ENCODE measurements at places on chromosomes 5 and 9.

GRCh38 chr9:125387861-125388524 is 126.4 kb downstream of the GAPVD1 start:
- no peak for DNase-seq

- no peak for DNase-seq
Measured at GRCh38 chr5:31701642-31702299, 62.8 kb downstream of the PDZD2 start.

- no peak for DNase-seq
Measured at GRCh38 chr5:142894749-142895148, 124.6 kb downstream of the ARHGAP26 start.

GRCh38 chr9:135581636-135582426 is 20.3 kb downstream of the PAEP start:
- DNase-seq = no peak

GRCh38 chr5:569358-569867 is 42.7 kb upstream of the CEP72 start:
- no peak for DNase-seq

DNA sequence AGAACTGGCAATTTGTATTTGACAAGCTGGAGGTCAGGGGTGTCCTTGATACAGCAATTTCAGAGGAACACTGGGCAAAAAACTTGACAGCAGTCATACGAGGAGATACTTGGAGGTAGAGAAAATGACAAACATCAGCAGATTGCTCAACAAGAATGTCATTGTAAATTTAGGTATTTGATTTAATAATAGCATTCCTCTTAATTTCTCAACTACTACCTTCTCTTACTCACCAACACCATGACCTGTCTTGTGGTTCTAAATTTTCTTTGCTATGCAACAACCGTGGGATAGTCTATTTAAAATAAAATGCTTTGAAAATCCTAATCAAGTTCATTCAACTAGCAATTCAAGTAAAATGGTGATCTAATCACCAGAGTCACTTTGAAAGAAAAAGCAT is 128.4 kb downstream of the DNAH5 start:
- DNase-seq = no peak

GRCh38 chr5:131671409-131671808 is 36.4 kb upstream of the RAPGEF6 start:
- no peak for DNase-seq

- no peak for DNase-seq
Measured at GRCh38 chr5:63554191-63554590, 408.1 kb downstream of the HTR1A start.

DNA sequence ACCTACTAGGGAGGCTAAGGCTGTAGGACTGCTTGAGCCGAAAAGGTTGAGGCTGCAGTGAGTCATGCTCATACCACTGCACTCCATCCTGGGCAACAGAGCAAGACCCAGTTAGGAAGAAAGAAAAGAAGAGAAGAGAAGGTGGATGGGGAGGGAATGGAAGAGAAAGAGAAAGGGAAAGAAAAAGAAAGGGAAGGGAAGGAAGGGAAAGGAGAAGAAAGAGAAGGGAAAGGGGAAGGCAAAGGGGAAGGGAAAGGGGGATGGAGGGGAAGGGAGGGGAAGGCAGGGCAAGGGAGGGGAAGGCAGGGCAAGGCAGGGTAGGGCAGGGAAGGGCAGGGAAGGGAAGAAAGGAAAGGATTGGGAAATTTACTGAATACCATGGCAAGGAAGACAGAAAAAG is 157.0 kb downstream of the ACTL7B start:
- no peak for DNase-seq

GRCh38 chr5:76252437-76252836 is 150.6 kb upstream of the IQGAP2 start:
- DNase-seq = no peak

DNA sequence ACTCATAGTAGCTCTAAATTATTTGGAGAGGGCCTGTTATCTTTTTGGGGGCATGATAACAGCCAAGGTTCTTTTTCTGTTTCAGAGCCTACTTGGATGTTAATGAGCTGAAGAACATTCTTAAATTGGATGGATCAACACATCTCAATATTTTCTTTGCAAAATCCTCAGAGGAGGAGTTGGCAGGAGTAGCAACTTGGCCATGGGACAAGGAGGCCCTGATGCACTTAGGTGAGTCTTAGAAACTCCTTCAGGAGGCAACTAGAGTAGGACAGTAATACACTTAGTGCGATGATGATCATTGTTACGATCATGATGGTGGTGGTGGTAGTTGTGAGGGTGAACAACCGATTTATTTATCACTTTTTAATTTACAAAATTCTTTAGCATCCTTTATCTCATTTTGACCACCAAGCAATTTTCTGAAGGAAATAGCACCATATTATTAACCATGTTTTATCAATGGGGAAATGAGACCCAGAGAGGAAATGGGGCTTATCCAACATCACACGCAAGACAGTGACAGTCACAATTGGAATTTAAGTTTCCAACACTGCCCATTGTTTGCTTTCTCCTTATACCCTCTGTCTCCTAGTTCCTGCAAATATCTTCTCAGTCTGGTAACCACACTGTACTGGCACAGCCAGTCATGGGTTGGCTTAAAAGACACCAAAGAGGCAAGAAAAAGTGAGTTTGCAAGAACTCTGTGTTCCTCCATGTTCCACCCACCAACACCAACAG is 54.0 kb downstream of the PAPPA start:
- no peak for DNase-seq

DNA sequence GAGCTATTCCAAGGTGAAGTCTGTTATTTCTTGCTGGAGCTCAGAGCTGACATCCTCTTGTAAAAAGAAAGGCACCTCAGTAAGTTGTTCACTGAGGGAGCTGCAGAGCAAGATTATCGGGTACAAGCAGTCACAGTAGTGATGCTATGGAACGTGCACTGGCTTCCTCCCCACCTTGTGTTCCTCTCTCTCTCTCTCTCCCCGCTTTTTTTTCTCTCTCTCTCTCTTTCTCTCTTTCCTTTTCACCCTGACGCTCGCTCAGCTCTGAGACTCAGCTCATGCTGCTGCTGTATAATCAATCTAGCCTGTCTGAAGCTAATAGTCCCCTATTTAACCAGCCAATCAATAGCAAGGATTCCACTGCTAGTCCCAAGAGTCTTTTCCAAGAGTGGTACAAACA is 587.6 kb upstream of the CDH18 start:
- no peak for DNase-seq

DNA sequence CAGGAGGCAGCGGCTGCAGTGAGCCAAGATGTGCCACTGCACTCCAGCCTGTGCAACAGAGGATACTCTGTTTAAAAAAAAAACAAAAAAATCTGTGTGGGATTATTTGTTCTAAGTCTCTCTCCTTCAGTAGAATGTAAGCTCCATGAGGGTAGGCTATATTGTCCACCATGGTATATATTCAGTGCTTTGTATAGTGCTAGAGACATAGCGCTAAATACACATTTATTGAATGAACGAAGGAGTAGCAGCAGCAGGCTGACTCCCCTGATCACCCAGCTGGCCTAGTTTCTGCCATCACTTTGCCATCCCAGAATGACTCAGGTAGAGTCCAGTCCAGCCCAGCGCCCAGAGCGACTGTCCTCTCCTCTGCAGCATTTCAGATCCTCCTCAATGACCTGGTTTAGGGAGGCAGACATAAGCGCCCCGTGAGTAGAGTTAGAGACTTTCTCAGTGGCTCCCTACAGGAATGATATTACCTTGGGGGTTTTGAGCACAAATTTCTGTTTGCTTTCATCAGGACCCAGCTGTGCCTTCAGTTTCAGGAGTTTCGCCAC is 716 bp downstream of the HARS1 start:
- no peak for DNase-seq

GRCh38 chr9:127644146-127644827 is 32.2 kb downstream of the STXBP1 start:
- no peak for DNase-seq

DNA sequence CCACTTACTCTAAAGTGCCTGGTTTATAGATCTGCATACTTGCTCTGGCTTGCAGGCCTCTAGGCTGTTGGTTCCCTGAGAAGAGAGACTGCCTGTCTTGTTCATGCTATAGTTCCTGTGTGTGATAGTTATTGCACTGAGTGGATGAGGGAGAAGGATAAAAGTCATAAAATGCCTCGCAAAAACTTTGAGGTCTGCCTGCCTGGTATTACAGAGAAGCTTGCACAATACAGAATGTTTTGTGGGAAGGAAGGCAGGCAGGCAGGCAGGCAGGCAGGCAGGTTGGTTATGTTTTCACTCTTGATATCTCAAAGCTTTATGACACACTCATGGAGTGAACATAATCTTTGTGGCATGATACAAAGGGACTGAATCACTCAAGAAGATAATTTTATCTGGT is 287.1 kb downstream of the SLIT3 start:
- no peak for DNase-seq

DNA sequence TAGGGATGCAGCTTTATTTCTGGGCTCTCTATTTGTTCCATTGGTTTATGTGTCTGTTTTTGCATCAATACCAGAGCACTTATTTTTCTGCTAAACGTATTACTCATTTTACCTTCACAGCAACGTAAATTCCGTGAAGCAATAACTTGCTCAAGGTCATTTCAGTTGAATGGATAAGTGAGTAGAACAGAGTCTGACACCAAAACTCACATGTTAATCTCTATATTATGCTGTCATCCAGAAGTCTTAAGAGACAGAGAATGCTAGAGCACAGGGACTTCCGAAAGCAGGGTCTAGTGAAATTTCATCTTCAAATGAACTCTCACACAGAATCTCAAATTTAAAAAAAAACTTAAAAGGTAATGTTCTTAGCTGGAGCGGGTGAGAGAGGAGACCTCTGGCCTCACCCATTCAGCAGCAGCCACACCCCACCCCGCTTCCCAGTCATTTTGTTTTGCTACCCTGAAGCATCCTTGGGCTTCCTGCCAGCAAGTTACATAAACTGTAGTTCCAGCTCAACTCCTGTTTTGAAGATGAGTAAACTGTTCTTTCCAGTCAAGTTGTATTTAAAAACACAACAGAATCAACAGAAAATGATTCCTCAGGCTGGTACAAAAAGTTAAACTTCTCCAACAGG is 69.3 kb downstream of the TRIM36 start:
- DNase-seq = peak; percentile 45

- no peak for DNase-seq
Measured at GRCh38 chr5:135576075-135576599, 2.7 kb downstream of the CXCL14 start.

DNA sequence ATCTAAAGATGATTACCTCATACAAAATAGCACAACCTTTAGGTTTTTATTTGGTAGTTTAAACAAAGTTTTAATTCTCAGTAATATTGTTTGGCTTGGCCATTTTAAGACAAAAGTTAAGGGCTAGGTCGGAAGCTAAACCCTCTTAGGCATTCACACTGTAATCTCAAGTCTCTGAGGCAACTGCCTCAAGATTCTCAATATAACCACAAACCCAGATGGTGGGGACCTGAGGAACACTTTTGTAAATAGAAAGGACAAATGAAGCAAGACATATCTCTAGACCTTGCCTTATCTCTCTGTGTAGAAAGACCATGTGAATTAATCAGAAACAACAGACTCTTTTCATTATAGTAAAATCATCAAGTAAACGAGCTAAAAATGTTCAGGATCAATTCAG is 500.2 kb upstream of the CDH6 start:
- DNase-seq = no peak

GRCh38 chr9:131580358-131580757 is 35.0 kb downstream of the PRRT1B start:
- no peak for DNase-seq

GRCh38 chr9:13717322-13718054 is 438.0 kb upstream of the MPDZ start:
- DNase-seq = no peak

DNA sequence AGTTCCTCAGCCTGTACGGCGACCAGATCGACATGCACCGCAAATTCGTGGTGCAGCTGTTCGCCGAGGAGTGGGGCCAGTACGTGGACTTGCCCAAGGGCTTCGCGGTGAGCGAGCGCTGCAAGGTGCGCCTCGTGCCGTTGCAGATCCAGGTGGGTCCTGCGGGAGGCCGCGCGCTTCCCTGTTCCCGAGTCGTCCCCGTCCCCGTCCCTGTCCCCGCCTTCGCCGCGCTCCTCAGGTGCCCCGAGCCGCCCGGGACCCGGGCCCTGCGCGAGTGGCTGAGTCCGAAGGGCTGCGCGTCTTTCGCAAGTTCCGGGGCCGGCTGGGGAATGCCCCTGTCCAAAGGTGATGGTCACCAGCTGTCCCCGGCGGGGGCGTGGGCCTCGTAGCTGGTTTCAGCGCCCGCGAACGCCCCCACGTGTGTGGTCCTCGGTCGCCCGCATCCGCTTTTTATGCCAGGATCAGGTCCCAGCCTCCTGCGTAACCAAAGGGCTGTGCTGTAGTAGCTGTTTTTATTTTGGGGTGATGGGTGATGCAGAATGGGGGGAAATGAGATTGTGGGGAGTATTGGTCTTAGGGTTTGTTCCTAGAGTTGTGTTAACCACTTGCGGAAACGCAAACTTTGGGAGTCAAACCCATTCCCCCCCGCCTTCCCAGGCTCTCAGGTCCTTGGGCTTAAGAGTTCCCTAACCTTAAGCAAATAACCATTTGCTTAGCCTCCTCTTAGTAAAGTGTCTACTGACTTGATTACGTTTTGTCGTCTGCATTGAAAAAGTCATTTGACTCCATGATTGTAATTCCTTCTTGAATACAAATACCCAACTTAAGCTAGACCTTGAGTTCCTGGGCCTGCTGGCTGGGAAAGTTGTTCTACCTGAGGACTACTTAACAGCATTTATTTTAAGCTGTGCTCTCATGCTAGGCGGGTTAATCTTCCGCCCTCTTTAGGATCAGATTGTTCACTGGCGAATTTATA is 663 bp downstream of the ISOC1 start:
- DNase-seq = peak; percentile 76

GRCh38 chr9:85178474-85178873 is 508.9 kb downstream of the NTRK2 start:
- no peak for DNase-seq

DNA sequence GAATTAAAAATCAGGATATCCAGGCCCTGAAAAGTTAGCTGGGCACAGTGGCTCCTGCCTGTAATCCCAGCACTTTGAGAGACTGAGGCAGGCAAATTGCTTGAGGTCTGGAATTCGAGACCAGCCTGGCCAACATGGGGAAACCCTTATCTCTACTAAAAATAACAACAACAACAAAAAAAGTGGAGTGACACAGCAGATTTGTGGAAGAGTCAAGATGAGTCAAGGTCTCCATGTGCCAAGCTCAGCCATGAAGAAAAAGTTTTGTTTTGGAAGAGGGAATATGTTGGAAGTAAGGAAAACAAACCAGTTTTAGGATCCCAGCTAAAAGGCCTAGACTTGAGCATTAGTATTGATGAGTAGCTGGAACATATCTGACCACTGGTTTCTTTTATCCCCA is 14.7 kb downstream of the LRRC70 start:
- DNase-seq = no peak

GRCh38 chr9:14107495-14107894 is 206.4 kb downstream of the NFIB start:
- no peak for DNase-seq

- no peak for DNase-seq
Measured at GRCh38 chr5:22780756-22781155, 72.4 kb downstream of the CDH12 start.

- no peak for DNase-seq
Measured at GRCh38 chr5:22598796-22599195, 254.3 kb downstream of the CDH12 start.

GRCh38 chr9:114311571-114312512 is 11.1 kb upstream of the ORM1 start:
- peak; percentile 26 for DNase-seq
